NCI-H1694 treated with DMSO at 0.1 percent for 48 hours (cell line): ENCODE measurements at places on chromosomes 6 and 20.

- no peak for DNase-seq
These were observed 102.2 kb downstream of the SYCP2 start for GRCh38 chr20:59831024-59831915.

GRCh38 chr6:15160812-15161211, 85.1 kb upstream of the JARID2 start:
- no peak for DNase-seq

- no peak for DNase-seq
These were observed 27.7 kb downstream of the DSE start for GRCh38 chr6:116398316-116399010.

DNA sequence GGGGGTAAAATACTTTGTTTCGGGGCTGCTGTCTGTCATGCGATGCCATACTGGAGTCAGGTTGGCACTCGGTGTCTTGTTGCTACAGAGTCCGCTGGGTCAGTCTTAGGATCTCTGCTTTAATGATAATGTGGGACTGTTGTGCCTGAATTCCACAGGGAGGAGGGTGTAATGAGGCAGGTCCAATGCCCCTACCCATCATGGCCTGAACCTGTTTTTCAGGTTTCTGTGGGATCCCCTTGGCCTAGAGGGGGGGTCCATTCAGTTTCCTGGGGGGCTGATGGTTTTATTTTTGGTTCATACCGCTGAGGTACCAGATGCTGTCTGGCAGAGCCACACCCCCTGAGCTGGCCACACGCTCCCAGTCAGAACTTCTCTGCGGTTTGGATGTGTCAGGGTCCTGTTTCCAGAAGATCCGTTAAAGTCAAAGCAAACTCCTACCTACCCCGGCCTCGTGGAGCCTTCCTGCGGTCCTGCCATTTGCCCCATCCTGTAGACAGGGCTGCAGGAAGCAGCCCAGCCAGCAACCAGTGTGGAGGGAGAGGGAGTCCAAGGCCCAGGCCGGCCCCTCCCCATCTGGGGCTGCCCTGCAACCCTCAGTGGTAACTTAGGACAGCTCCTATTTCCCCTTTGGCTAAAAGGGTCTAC, 69.7 kb downstream of the TCP11 start:
- no peak for DNase-seq

DNA sequence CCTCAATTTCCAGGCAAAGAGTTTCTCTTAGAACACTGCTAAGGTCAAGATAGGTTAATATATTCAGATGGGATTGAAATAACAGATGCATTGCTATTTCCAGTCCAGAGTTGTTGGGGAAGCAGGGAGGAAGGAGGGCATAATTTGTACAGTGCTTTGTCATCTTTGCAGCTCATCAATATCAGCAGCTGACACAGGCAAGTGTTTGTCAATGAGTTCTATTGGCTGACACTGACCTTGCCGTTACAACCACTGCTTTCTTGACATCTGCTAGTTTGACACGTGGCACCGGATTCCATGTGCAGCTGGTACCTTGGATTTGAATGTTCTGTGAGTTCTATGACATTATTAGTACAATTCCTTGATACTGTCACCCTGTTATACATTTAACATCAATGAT, 28.0 kb upstream of the MLIP start:
- DNase-seq: peak; percentile 17
